ENCODE measurements at places on chromosomes 3 and 15.
A peak's percentile ranks its signal among the peaks of the same experiment; 100 is the strongest.

DNA sequence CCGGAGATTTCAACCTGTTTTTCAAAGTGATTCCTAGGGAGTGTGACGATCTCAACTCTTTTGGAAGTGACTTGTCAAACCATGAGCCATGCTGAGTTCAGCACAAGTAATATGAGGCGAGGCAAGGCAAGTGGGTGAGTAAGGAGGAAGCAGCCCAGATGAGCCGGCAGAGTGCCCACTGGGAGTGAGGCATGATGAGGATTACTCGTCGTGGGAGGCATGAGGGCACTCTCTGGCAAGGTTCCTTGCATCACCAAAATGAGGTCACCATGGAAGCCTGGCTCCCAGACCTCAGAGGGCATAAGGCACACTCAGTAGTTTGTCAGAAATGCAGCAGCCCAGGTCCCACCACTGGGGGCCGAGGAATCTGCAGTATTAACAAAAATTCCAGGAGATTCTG, 636.1 kb downstream of the MAGI1 start:
- DNase-seq, result no peak

GRCh38 chr15:40925495-40925862, 3.7 kb upstream of the DLL4 start:
- DNase-seq, result no peak

GRCh38 chr3:127006781-127007436, 24.0 kb downstream of the PLXNA1 start:
- DNase-seq, result no peak

DNA sequence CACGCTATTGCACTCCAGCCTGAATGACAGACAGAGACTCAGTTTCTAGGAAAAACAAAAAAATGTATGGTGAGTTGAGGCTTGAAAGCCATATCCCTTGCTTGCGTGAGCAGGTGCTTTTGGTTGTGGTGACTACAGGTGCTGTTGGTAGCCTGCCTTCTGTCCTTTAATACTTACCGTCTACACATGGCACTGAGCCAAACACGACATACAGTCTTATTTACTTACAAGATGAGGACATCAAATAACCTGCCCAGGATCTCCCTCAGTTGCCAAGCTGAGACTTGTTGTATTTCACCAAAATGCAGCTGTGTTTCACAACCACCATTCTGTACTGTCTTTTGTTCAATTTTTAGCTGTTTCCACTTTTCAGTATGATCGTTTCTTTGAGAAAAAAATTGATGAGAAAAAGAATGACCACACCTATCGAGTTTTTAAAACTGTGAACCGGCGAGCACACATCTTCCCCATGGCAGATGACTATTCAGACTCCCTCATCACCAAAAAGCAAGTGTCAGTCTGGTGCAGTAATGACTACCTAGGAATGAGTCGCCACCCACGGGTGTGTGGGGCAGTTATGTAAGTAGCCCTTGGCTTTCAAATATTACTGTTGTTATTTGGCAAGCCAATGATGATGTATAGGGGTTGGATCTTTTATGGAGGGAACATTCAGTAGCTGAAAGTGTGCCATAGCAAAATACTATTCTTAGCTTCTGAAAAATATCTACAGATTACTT, 6.5 kb downstream of the ALAS1 start:
- DNase-seq, result no peak

- no peak for DNase-seq
Measured at GRCh38 chr3:100516232-100516631, 23.8 kb downstream of the TMEM45A start.

GRCh38 chr3:73635254-73635653, 10.5 kb upstream of the PDZRN3 start:
- DNase-seq, result no peak

DNA sequence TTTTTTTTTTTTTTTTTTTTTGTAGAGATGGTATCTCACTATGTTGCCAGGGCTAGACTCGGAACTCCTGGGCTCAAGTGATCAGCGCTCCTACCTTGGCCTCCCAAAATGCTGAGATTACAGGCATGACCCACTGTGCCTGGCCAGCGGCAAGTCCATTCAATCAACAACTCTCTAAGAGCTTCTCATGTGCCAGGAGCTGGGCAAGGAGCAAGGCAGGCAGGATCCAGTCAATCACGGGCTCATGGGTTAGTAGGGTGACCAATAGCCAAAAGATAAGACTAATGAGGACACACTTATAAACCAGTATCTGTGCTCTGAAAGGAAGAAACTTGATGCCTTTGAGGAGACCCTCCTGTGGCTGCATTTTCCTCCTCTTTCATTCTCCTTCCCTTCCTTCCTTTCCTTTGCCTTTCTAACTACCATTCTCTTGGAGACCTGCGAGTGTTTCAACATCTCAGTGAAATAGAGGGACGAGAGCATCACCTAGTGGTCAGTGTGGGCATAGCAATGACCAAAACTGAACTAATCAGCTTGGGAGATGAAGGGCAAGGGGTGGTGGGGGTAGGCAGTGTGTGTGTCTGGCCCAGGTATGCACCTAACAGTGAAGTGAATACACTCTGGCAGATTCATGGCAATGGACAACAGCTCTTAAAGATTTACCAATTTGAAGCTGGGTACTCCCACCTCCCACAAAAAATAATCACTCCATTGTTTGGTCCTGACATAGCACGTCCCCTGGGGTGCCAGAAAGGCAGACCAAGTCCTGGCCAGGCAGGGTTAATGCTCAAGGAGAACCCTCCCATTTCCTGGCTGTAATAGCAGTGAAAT, 6.3 kb downstream of the RPP25 start:
- DNase-seq, result peak; percentile 69

DNA sequence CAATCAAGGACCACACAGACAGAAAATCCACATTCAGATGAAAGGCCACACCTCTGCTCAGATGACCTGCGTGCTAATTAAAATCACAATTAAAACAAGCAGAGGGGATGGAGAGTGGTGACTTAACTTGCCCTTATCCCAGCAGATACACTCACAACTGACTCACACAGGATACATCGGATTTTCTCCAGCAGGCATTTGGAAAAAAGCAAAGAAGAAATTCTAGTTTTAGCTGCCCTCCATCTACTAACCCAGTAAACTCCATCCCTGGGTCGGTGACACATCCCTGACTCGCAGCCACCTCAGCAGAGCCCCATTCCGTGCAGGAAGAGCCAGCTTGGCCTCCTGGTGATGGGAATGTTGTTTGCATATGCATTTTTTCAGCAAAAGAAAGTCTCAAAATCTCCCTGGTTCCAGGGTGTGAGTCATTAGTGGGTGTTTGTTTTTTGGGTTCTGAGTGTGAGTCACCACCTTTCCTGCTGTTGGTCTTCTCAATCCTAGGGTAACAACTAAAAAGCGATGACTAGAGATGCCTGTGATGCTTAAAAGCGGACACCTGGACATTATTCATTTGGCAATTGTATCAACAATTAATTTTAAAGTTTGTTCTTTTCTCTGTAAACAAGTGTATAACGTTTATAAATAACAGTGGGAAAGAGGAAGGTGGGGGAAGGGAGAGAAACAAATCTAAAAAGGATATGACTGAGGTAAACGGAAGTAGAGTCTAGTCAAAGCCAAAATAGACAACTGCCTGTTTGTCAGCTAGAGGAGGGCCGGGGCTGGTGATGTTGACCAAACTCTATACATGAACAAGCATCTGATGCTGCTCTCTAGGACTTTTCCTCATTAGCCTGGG, 49.8 kb upstream of the SLC4A7 start:
- DNase-seq, result peak; percentile 24

DNA sequence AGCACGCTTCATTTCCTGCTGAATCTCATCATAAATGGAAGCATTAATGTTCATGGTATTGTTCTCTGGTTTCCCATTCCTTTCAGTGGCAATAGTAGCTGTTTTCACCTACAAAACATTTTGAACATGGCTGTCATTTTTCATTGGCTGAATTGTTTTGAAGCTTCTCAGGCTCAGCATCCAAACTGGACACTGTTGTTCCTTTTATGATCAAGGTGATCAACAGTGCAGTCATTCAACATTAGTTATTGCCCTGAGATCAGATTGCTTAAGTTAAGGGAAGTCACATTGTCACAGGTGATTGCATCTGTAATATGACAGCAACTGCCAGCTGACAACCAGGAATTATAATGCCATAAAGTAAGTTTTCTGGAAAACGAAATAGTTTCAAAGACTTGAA, 46.9 kb downstream of the SATB1 start:
- no peak for DNase-seq

DNA sequence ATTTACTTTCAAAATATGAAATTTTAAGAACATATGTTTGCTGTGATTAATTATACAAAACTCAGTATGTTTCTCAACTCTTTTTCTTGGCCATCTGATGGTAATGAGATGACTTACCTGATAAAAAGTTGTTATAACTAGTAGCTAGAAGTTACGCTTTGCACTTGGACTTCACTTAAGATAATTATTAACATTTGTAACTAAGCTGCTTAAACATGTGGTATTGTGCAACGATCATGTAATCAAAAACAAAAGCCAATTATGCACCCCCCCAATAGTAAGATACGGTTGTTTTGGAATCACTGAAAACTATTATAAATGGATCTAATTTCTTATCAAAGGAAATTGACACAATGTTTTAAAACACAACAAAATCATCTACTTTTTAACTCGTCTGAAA, 342.9 kb downstream of the CNTN3 start:
- no peak for DNase-seq

GRCh38 chr15:74624020-74624602, 8.5 kb downstream of the CLK3 start:
- DNase-seq, result no peak

DNA sequence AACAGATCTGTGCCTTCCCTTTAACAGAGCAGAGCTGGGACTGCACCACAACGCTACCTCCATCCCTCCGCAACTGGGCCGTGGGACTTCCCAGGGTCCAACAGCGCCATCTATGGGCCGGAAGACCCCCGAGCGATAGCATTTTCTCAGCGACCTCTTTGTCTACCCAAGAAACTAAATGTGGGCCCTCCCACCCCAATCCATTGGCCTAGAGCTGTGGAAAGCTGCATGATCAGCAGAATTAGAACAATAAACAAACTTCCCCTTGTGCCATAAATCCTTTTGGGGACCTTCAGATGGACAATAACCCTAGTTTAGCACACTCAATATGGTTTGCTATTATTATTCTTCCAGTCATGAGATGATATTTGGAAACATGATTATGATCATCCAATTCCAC, 74.8 kb upstream of the NTRK3 start:
- DNase-seq, result no peak

Data from T-cell (primary cell).